ENCODE measurements at places on chromosomes 7 and 10. TPM values are rescaled to one million over a fixed set of nuclear protein-coding genes. Genes with fewer than 3 reads are reported as not detected.

The SFRP4 gene
- 6.4 TPM for total RNA-seq

The PDE1C gene
- total RNA-seq: 0.94 TPM

The COL17A1 gene
- total RNA-seq: 3.6 TPM

The FKBP6 gene
- not detected for total RNA-seq

The SLC39A12 gene
- not detected for total RNA-seq

The NPFFR1 gene
- 0.14 TPM for total RNA-seq

The EPO gene
- total RNA-seq: 0.27 TPM

The GTPBP10 gene
- total RNA-seq: 23.8 TPM

The HIPK2 gene
- 72.9 TPM for total RNA-seq

The IL2RA gene
- not detected for total RNA-seq

The NEBL gene
- 13.7 TPM for total RNA-seq

The CYP3A7 gene
- total RNA-seq: not detected

The MSMB gene
- not detected for total RNA-seq

- no peaks in the 10 kb centered on the region for H3K36me3 ChIP-seq
- H3K4me1 ChIP-seq: peaks cover 20% of the 10 kb centered on the region
- H3K27ac ChIP-seq: no peak overlapping the region
- no peaks in the 10 kb centered on the region for H3K27me3 ChIP-seq
- no peak overlapping the region for H3K4me3 ChIP-seq
- DNase-seq: no peak
These were observed 41.7 kb downstream of the MKLN1 start for GRCh38 chr7:131369354-131369753.

DNA sequence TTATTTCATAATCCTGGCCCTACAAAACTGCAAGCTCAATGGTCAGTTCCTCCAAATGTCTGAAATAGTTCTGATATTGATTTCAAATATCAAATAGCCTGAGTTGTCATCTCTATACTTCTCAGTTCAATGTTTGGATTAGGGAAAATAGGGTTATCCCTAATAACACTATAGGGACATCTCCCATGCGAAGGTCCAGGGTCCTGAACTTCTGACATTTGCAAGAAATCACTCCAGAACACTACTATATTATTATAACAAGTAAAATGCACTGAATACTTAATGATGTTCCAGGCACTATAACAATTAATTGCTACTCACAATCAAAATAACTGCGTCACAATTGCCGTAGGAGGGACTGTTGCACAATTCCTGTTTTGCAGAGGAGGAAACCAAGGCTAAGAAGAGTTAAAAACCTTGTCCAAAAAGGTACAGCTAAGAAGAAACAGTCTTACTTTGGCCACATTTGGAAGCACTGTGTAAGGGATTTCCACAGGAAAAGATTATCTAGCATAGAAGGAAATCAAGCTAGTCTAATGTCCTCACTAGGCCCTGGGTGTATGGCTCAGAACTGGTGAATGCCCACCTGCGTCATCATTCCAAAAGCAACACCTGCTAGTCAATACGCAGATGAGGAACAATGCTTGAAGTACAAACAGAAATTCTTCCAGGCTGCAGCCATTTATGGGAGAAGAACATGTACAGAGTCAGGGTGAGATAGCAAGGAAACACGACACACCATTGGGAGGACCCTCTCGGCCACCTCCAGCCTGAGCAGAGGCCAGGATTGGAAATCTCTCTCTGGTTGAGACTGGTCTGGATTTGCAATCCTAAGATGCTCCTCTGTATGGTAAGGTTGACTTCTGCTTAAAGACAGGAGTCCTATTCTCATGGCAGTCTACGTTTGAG is 48.3 kb downstream of the ABLIM1 start:
- peaks cover 8% of the 10 kb centered on the region for H3K4me1 ChIP-seq
- H3K27ac ChIP-seq: no peak overlapping the region
- H3K27me3 ChIP-seq: no peaks in the 10 kb centered on the region

DNA sequence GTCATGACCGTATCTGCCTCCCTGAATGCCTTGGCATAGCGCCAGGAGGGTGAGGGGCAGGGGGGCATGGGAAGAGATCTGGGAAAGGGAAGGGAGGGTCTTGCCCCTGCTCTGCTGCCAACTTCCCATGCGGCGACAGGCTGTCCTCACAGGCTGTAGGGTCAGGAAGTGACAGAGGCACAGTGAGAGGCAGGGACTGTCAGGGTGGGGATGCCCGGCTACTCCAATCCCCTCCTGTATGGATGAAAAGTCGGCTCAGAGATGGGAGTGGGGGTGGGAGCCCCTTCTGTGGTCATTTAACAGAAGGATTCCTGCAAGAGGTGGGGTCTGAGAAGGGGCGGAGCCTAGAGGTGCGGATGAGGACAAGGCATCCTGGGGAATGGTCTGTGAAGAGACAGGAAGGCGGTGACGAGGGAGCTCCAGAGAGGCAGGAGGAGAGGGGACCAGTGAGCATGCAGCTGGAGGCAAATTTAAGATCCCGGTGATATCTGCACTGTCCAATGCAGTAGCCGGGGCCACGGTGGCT is 20.8 kb upstream of the UNC5B start:
- H3K36me3 ChIP-seq: no peaks in the 10 kb centered on the region
- peaks cover 14% of the 10 kb centered on the region for H3K27me3 ChIP-seq
- peaks cover 3% of the 10 kb centered on the region for H3K4me1 ChIP-seq
- H3K27ac ChIP-seq: no peak overlapping the region
- no peak for DNase-seq
- H3K4me3 ChIP-seq: no peak overlapping the region

DNA sequence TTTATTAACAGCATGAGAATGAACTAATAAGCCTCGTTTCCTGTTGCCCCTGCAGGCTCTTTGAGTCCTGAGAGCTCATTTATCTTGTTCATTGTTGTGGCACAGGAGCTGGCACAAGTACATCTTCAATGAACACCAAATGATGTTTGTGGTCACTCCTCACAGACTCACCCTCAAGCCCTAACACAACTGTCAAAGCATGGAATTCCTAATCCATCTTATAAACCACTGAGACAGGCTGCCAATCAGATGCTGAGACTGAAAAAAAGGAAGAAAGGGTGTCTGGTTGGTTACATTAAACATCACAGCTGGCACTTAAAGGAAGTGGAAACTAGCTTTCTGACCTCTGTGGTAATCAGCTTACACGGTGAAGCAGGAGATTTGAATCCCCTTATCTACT is 7.7 kb upstream of the CCDC172 start:
- DNase-seq: no peak
- H3K27me3 ChIP-seq: no peaks in the 10 kb centered on the region
- peaks cover 9% of the 10 kb centered on the region for H3K4me1 ChIP-seq

DNA sequence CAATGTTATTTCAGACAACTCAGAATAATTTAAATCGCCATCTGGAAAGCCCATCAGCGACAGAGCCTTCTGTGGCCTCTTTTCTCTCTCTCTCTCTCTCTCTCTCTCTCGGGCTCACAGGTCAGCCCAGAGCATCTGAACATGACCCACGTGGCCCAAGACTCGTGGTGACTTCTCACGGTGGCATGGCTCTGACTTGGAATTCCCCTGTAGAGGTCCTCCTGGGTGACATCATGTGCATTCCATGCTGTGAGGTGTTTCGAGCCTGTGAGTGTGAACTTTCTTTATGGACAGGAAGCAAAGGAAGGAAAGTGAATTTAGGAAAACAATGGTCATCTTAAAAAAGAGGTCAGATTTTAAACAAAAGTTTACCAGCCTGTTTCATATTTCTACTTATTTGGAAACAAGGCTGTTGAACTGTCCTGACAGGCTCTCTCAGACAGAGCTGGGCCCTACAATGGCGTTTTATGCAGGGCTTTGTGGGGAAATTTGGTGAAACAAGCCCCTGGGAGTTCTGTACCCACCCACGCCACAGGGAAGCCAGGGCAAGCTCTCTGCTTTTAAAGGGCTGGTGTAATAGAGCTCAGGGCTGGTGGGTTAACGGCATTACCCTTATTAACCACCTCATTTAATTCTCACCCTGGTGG is 359.7 kb upstream of the ZNF32 start:
- H3K4me3 ChIP-seq: no peak overlapping the region
- no peak overlapping the region for H3K27ac ChIP-seq
- H3K4me1 ChIP-seq: peaks cover 22% of the 10 kb centered on the region
- no peak for DNase-seq
- H3K36me3 ChIP-seq: no peaks in the 10 kb centered on the region

GRCh38 chr10:120929166-120929565 is 78.0 kb downstream of the WDR11 start:
- H3K36me3 ChIP-seq: no peaks in the 10 kb centered on the region
- H3K27me3 ChIP-seq: no peaks in the 10 kb centered on the region
- H3K4me1 ChIP-seq: peaks cover 2% of the 10 kb centered on the region
- no peak for DNase-seq

DNA sequence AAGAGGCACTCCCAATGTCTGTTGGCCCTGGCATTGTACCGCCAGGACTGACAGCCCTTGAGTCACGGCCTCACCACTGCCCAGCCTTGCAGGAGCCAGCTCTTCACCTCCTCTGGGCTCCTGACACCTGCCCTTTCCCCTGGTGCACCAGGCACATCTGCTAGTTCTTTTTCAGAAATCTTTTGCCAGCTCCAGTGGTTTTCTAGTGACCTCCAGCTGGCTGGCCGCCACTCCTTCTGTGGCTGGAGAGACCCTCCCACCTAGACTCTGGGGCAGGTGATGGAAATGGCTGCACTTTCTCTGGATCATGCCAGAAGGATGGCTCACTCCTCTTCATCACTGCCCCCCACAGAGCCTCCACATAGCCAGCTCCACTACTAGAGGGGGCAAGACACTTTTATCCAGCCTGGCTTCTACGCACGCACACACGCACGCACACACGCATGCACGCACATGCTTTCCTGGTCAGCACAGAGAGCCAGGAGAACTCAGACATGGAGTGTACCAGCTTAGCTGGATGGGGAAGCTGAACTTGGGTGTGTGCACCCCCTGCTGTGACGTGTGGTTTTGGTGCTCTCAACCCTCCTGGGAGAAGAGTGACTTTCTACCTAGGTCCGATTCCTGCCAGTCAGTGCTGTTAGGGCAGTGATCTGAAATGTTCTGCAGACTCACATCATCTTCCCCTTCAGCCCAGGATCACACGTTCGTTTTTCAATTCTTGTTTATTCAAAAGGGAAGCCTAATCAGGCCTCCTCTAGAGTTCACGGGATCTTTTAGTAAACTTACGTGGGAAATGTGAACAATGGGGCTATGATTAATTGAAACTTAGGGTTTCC is 222.0 kb downstream of the PRPF18 start:
- H3K27ac ChIP-seq: peak overlapping the region; percentile 89
- no peaks in the 10 kb centered on the region for H3K36me3 ChIP-seq
- H3K4me1 ChIP-seq: peaks cover 34% of the 10 kb centered on the region
- no peak for DNase-seq

GRCh38 chr7:116315293-116315692 is 105.0 kb downstream of the TES start:
- peaks cover 24% of the 10 kb centered on the region for H3K4me1 ChIP-seq
- no peaks in the 10 kb centered on the region for H3K36me3 ChIP-seq
- DNase-seq: no peak
- H3K27me3 ChIP-seq: peaks cover 22% of the 10 kb centered on the region

GRCh38 chr10:113420057-113420732 is 132.7 kb upstream of the HABP2 start:
- H3K27me3 ChIP-seq: peaks cover 25% of the 10 kb centered on the region
- no peaks in the 10 kb centered on the region for H3K36me3 ChIP-seq
- no peak overlapping the region for H3K4me3 ChIP-seq
- H3K27ac ChIP-seq: no peak overlapping the region

- H3K4me3 ChIP-seq: no peak overlapping the region
- H3K27ac ChIP-seq: no peak overlapping the region
- DNase-seq: no peak
- H3K4me1 ChIP-seq: peaks cover 27% of the 10 kb centered on the region
- no peaks in the 10 kb centered on the region for H3K36me3 ChIP-seq
These were observed 18.2 kb downstream of the TRPV5 start for GRCh38 chr7:142915315-142915714.

DNA sequence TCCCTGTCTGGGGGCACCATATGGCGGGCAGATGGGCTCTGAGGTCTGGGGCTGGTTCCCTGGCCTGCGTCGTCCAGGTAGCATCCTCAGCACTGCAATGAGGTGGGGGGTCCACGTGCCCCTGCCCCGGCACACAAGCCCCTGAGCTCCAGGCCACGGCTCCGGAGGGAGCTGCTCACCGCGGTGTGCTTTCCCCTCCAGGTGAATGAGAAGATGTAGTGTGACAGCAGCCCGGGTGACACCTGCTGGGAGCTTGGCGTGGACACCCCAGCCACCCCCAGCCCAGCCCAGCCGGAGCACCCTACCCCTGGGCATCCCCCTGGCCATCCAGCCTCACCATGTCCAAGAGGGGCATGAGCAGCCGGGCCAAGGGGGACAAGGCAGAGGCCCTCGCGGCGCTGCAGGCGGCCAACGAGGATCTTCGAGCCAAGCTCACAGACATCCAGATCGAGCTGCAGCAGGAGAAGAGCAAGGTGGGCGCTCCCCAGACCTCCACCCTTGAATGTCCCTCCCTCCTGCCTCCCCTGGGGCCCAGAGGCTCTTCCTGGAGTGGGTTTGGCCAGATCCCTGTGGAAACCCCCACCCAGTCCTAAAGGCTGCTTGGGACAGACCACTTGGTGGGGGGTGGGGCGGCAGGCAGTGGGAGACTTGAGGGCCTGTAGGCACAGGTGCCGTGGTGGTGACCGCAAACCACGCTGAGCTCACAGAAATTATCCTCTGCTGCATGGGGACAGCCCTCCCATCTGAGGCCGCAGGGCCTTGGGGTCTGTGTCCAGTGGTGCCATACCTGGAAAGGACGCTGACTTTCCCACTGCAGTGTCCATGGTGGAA is 38.9 kb downstream of the JAKMIP3 start:
- no peaks in the 10 kb centered on the region for H3K36me3 ChIP-seq
- H3K4me3 ChIP-seq: no peak overlapping the region
- no peak overlapping the region for H3K27ac ChIP-seq
- H3K4me1 ChIP-seq: no peaks in the 10 kb centered on the region
- peak; percentile 36 for DNase-seq

DNA sequence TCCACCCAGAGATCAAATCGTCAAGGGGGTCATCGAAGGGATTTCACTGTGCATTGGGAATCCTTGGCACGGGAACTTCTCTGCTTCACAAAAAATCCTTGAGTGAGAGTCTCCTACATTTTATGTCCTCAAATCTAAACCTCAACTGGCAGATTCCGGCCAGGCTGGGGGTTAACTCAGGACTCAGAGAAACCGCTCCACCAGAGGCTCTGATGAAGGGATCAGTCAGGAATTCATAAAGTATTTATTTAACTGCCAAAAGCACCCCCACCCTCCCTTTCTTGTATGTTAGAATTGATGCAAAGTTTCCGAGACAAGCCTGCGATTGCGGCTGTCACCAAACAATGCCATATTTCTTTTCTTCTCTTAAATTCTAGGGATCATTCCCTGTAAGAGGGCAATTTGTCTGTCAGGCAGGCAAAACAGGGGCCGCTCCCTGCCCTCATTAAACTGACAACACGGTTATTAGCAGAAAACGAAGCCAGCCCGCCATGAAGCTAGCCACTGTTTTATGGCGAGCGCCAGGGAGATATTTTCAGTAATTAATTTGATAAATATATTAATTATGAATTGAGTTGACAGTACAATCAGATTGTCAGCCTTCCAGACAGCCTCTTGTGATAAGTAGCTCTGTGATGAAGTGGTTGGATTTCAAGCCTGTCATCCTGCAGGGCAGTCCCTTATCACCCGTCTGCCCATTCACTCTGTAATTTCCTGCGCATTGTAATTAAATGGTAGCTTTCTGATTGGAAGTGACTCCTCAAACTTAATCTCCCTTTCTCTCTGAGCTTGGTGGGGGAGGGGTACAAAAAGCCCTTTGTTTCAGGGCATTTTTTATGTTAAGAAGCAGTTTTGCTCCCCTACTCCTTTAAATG is 153.0 kb upstream of the GPR26 start:
- peaks cover 15% of the 10 kb centered on the region for H3K4me1 ChIP-seq
- no peak overlapping the region for H3K27ac ChIP-seq

All from mesothelial cell of epicardium (in vitro differentiated cells).